Suppressor macrophage treated with lipopolysaccharide for 4 hours (primary cell): ENCODE measurements at places on chromosomes 2 and 18.

- no peak for DNase-seq
Measured at GRCh38 chr18:79203017-79203605, 133.9 kb downstream of the ATP9B start.

DNA sequence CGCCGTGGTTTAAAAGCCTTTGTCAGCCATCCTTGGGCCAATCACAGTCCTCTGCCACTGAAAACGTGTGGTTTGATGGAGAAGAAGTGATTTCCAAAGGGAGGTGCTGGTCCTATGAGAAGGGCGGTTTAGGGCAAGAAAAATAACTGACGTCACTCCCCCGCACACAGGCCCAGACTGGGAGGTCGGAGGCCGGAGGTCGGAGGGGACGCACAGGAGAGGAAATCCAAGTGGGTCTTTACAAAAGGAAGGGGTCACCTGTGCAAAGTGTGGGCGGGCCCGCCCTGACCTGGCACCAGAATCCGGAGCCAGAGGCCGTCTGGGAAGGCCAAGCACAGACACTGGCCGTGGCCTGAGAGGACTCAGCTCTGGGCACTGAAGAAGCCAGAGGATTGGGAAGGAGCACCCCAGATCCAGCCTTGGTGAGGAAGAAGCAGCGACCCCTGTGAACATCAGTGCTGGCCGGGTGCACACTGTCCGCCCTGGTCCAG, 18.0 kb upstream of the KCNG2 start:
- no peak for DNase-seq

GRCh38 chr2:183093857-183094657, 15.5 kb downstream of the DUSP19 start:
- DNase-seq: no peak

DNA sequence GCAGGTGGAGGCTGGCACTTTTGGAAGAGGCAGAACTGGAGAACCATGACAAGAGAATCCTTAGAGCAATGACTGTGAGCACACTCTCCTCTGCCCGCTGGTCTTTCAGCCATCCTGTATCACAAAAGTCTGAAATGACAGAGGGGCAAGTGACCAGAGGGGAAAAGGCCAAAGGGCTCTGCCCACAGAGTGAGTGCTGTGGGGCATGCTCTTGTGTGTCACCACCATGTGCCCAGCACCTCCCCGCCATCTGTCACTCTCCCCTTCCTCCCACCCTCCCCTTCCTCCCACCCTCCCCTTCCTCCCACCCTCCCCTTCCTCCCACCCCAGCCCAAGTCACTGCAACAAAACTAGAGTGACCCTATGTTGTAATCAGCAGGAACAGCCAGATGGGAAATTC, 31.9 kb downstream of the DAW1 start:
- peak; percentile 27 for DNase-seq

- DNase-seq: no peak
Measured at GRCh38 chr18:73462092-73462491, 594.3 kb upstream of the NETO1 start.

- DNase-seq: peak; percentile 22
Measured at GRCh38 chr2:11292464-11293255, 51.8 kb downstream of the ROCK2 start.

GRCh38 chr2:37375741-37376288, 31.4 kb downstream of the QPCT start:
- DNase-seq: no peak

DNA sequence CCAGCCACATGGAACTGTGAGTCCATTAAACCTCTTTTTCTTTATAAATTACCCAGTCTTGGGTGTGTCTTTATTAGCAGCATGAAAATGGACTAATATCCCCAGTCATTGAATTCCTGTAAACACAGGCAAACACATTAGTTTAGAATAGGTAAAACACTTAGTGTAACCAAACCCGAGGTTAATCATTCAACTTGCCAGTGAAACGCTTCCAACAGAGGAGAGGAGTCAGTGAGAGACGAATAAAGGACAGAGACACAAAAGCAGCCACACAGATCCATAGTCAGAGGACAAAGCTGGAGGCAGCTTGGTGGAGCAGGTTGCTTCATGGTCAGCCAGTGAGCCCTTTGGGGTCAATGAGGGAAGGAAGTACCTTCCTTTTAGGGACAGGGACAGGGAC, 348.1 kb downstream of the TGIF1 start:
- no peak for DNase-seq

DNA sequence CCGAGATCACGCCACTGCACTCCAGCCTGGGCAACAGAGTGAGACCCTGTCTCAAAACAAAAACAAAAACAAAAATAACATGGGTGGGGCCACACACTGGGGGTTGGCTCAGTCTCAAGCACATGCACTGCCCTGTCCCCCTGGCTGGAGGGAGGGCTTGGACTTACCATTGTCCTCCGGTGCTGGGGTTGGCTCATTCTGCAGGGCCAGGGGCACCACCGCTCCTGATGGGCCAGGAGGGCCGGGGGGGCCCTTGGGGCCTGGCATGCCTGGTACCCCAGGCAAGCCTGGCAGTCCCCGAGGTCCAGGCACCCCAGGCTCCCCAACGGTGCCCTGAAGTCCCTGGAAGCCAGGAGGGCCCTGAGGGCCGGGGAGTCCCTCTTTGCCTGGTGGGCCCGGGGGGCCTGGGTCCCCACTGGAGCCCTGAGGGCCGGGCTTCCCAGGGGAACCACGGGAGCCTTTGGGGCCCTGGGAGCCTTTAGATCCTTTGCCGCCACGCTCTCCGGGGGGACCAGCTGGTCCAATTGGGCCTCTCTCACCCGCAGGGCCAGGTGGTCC, 66.8 kb upstream of the THOC1 start:
- no peak for DNase-seq

DNA sequence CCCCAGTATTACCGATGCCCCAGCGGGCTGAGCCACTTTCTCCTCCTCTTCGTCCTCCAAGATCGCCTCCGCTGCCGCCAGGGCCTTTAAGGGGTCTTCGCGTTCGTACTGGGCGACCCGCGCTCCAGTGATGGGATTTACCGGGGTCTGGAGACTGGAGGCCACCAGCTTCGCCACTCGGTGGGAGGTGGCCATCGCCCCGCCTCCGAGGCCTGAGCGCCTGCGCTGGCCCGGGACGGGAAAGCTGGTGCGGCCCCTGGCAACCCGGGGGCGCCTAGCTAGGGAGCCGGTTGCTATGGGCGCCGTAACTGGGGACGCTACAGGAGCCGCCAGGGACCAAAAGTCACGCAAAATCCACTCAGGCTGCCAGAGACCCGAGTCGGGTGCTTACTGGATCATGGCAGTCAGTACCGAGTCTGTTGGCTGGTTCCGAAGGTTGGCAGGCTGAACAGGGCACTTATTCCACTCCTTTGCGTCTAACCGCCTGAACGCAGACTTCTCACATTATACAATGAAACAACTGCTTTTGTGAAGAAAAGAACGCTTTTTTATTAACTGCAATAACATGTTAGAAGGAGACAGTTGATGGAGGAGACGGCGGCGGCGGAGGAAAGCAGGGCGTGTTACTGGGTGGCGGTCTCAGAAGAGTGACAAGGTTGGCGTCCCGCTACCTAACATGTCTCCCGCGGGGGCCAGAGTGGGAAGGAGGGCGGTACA, at the start of gene FAM161A:
Gene FAM161A, minus strand, starts transcription at position 214 of the 717 bp plus-strand sequence. Its CDS starts 19 bp downstream, at position 195.
- DNase-seq: peak; percentile 88

- no peak for DNase-seq
Measured at GRCh38 chr2:83143946-83144345, 1315.1 kb downstream of the SUCLG1 start.

- DNase-seq: no peak
Measured at GRCh38 chr2:9226458-9227380, 20.1 kb downstream of the ASAP2 start.

DNA sequence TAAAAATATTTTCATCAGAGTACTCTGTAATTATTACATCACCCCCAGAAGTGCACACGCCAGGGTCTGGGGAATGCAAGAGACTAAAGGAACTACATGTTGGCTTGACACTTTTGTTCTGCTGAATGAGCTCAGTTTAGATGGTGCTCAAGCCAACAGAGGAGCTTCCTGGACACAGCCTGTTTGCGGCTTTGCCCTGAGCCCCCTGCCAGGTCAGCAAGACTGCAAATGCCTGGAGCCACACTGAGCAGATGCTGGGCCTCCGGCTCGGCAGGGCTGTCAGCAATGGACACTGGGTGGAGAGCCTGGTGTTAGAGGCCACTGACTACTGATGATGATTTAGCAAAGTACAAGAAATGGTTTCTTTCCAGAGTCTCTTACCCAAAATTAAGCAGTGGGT, 31.9 kb downstream of the PTPN18 start:
- DNase-seq: no peak

DNA sequence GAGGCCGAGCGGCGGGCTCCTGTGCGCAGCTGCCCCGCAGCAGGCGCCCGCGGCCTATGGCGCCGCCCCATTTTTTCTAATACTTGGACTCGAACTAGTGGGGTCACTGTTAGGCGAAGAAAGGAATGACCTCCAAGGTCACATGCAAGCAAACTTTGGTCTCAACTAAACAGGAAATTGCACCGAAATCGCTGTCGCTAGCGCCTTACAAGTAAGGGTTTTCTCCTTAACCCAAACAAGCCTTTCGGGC, 339 bp downstream of the ACAA2 start:
- peak; percentile 46 for DNase-seq

- no peak for DNase-seq
Measured at GRCh38 chr18:26531605-26532298, 16.6 kb downstream of the KCTD1 start.

DNA sequence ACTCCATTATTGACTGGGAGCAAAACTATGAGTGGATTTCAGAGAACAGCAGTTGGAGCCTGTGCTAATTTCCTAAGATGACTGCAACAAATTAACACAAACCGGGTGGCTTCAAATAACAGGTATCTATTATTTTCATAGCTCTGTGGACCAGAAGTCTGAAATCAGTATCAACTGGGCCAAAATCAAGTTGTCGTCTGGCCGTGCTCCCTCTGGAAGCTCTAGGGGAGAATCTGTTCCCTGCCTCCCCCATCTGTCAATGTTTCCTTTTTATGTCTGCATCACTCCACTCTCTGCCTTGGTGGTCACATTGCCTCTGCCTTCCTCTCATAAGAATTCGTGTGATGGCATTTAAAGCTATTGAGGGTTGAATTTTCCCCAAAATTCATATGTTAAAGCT, 269.8 kb downstream of the TMX3 start:
- DNase-seq: no peak

- no peak for DNase-seq
Measured at GRCh38 chr2:128300151-128301020, 18.3 kb downstream of the HS6ST1 start.

DNA sequence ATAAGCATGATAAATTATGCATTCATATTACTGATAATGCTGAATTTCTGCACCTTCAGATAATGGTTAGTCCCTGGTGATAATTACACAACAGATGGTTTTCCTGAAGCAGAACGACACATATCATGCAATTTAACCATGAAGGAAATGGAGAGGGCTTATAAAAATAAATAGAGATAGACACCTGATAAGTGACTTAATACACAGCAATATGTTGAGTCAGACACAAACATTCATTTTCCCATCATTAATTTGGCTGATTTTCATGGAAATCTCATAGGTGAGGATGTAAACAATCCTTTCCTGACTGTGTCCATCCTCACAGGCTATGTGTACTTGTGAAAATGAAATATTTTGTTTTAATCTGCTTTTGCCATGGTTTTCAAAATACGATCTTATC, 36.9 kb upstream of the DSEL start:
- no peak for DNase-seq

DNA sequence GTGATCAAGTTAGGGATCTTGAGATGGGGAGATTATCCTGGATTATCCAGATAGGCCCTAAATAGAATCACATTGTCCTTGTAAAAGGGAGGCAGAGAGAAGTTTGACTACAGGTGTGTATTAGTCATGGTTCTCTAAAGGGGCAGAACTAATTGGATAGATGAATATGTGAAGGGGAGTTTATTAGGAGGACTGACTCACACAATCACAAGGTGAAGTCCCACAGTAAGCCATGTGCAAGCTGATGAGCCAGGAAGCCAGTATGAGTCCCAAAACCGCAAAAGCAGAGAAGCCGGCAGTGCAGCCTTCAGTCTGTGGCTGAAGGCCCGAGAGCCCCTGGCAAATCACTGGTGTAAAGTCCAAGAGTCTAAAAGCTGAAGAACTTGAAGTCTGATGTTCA, 275.8 kb downstream of the KCNS3 start:
- DNase-seq: no peak

GRCh38 chr2:131049150-131049718, 44.0 kb downstream of the FAM168B start:
- DNase-seq: no peak

DNA sequence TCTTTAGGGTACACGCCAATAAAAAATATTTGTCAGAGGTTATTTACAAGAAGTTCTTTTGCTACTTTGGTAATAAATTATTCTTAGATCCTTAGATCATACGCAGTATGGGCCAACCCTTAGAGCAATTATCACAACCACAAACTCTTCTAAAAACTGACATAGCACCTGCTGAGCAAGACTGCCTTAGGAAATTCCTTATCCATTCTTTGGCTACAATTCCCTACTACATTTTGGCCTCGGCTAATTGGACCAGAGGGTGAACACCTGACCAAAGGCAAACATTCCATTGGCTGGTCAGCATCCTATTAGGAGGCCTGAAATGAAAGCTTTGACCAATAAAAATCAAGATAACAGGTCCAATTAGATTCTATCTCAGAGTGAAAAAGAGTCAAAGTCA, 147.6 kb upstream of the CCDC68 start:
- no peak for DNase-seq

DNA sequence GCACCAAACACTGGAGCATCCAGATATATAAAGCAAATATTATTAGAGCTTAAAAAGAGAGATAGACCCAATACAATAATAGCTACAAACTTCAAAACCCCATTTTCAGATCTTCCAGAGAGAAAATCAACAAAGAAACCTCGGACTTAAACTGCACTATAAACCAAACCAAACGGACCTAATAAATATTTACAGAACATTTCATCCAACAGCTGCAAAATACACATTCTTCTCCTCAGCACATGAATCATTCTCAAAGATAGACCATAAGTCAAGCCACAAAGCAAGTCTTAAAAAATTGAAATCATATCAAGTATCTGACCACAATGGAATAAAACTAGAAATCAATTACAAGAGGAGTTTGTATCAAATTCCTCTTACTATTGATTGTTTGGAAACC, 140.2 kb upstream of the OTOS start:
- no peak for DNase-seq

DNA sequence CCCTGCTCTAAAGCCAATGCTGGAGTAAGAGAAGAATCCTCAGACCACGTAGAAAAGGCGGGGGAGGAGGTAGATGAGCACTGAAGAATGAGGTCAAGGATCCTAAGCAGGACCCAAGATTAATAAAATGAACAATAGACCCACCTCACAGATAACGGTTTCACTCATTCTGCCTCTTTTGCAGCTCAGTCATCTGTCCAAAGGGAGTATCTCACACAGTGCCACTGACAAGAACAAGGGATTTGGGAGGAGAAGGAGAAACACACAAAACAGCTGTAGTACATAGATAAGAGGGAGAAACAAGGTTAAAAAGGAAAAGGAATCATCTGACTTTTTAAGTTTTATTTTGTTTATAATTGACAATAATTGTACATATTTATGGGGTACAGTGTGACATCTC, 30.9 kb upstream of the SULT1C4 start:
- DNase-seq: no peak

DNA sequence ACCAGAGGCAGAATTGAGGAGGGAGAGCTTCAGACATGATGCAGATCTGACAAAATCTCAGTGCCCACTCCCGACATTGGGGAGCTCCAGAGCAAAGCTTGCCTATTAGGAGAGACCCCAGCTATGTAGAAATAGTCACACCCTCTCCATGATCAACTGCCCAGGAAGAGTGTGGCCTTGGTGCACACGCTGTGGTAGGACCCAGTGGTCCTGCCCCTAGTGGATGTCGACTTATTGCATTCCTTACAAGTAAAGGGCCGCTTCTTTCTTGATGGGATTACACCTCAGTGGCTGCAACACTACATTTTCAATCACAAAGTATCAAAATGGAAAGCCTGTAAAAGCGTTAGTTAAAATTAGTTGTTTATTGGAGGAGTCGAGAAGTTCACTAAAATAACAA, 64.2 kb downstream of the VRK2 start:
- DNase-seq: no peak
